CD4-positive, alpha-beta T cell treated with Interferon alpha-2 for 1 hour (primary cell): ENCODE measurements at places on chromosomes 7 and 10.
A peak's percentile ranks its signal among the peaks of the same experiment; 100 is the strongest.

DNA sequence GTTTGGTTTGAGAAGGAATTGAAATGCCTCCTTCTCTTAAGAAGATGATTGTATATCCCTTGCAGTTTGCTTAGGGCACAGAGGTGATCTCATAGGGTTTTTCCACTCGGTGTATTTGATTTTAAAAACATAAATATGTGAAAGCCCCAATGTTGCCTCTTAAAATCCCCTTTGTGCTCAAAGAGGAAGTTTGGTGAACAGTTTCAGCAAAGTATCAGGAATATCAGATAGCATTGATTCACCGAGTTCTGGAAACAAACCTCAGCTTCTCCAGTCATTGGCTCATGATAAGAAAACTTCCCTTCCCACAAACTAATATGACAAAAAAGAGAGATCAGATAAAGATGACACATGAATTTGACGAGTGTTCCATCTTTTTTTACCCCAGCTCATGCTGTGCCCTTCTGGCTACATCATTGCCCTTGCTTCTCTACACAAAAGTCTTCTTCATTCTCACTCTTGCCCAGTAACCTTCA is 20.1 kb upstream of the SMNDC1 start:
- DNase-seq = no peak

DNA sequence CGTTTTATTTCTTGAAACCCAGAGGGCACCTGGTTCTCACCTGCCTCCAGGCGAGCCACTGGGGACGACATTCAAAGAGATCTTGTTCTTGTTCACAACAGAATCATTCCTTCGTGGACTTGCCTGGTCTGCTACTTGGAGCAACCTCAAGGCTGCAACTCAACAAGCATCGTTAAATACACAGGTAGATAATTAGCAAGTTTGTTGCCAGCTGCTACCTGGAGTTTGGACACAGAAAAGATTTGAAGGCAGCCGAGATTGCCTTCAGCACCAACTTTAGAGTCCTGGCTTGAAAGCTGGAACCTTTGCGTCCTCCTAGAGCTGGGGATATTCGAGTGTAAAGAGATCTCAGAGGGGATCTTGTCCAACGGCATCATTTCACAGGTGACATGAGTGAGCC is 89.6 kb upstream of the C7orf33 start:
- DNase-seq = no peak

DNA sequence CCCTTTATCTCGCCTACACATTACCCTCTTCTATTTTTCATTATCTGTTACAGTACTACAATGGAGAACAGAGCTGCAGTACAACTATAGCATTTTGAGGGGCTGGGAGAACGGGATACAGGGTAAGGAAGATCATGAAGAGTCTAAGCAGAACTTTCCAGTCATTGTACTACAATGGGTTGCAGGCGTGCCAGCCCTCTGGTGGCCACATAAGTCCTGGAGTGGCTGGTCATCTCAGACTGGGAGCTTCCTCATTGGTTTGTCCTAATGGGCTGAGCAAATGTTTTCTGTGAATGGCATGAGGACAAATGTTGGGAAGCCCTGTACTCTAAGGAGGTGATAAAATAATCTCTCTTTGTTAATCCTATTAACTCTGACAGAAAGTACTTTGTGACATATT is 33.0 kb downstream of the TMEM106B start:
- no peak for DNase-seq

DNA sequence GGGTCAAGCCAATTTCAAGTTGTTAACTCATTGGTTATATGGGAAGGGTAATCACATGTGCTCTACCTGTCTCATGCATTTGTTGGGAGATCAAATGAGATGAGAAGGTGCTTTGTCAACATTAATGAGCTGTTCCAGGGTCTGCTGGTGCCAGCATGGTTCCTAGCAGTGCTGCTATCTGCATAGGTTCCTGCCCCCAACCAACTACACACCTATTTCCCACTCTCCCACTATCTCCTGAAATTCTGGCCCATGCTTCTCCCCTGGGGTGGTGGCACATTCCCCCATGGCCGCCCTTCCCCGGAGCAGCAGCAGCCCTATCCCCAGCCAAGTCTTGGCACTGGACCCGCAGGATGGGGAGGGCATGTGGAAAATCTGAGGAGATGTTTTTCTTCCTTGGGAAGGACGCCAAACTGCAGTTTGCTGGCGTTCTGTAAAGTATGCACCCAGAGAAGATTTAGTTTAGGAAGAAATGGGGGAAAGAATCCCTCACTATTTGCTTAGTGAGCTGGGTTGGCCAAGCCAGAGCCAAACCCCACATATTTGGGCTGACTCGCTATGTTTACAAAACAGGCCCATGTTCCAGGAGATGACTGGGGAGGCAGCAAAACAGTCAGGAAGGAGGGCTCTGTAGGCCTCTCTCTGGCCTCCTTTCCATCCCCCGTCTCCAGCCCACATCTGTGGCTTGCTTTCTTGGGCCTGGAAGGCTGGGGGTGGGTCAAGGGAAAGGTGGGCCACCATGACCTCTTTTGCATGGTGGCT is 42.5 kb downstream of the PPP1R3C start:
- DNase-seq = no peak

- DNase-seq = peak; percentile 9
These were observed 36.2 kb upstream of the PITRM1 start for GRCh38 chr10:3208481-3209406.

GRCh38 chr10:101967713-101968112 is 88.3 kb downstream of the ARMH3 start:
- no peak for DNase-seq

DNA sequence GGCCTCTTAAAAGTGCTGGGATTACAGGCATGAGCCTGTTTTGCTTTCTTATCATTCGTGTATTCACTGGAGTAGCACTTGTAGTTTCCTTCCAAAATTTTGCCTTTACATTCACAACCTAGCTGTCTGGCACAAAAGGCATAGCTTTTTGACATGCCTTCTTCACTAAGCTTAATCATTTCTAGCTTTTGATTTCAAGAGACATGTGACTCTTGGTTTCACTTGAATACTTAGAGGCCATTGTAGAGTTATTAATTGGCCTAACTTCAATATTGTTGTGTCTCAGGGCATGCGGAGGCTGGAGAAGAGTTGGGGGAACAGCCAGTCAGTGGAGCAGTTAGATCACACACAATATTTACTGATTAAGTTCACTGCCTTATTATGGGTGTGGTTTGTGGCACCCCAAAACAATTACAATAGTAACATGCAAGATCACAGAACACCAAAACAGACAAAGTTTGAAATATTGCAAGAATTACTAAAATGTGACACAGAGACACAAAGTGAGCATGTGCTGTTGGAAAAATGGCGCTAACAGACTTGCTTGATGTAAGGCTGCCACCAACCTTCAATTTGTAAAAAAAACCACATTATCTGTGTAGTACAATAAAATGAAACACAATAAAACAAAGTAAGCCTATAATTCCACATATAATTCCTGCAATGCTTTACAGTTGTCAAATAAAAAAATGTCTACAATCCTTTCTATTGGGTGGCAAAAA is 43.1 kb downstream of the BRAF start:
- DNase-seq = no peak

- no peak for DNase-seq
These were observed 3.4 kb downstream of the TWIST1 start for GRCh38 chr7:19113855-19114550.

- no peak for DNase-seq
These were observed 749.2 kb upstream of the PCDH15 start for GRCh38 chr10:55550236-55550635.

DNA sequence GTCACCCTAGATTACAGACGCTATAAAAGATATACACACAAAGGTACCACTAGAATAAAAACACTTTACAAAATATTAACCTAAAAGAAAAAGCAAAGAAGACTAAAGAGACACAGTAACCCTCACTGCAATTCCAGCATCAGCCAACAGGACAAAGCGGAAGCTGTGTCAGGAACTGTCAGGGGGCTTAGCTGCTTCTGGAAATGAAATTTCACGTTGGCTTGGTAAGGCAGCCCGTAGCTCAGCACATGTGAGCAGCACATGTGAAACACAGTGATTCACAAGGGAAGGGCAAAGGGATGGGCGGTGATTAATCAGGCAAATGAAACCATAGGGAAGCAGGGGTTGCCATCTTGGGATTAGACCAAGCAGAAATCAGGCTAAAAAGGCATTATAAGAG is 195.4 kb downstream of the MGMT start:
- no peak for DNase-seq

GRCh38 chr7:2757904-2758672 is 70.1 kb downstream of the AMZ1 start:
- peak; percentile 32 for DNase-seq

DNA sequence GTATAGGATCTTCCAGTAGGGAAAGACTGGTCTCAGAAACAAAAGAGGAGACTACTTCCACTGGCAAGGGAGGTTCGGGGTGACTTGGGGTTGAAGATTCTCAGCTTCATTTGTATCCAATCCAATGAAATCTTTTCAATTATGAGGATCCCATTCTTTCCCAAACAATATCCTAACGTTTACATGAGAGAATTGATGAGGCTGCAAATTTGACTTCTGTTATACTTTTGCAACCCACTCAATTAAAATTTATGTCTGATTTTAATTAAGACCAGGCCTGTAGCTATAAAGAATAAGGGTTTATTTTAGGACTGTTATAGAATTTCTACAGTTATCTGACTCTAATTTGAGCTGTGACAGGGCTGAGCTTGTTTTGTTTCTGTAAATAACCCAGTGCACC is 251.5 kb downstream of the ANKRD7 start:
- no peak for DNase-seq

GRCh38 chr10:118965096-118965495 is 64.4 kb upstream of the NANOS1 start:
- DNase-seq = no peak

GRCh38 chr7:149808311-149808710 is 29.9 kb upstream of the ZNF862 start:
- DNase-seq = no peak

GRCh38 chr7:2040893-2041270 is 191.9 kb downstream of the MAD1L1 start:
- DNase-seq = peak; percentile 16

GRCh38 chr7:31254926-31255325 is 85.6 kb downstream of the NEUROD6 start:
- no peak for DNase-seq

- no peak for DNase-seq
These were observed 47.3 kb upstream of the AUTS2 start for GRCh38 chr7:69550991-69551390.

- no peak for DNase-seq
These were observed 106.3 kb downstream of the C10orf105 start for GRCh38 chr10:71613261-71613777.

GRCh38 chr10:131833013-131833412 is 67.8 kb upstream of the PPP2R2D start:
- DNase-seq = no peak
